Brain (organoid and tissue), 16 donors: ENCODE measurements at places on chromosomes 4 and X.

GRCh38 chr4:17265139-17265538, 246.8 kb downstream of the QDPR start:
- peak; percentile 54 for DNase-seq

- DNase-seq, result peak; percentile 68
Measured at GRCh38 chr4:155353923-155354540, 22.7 kb downstream of the MAP9 start.

- DNase-seq, result no peak
Measured at GRCh38 chr4:163666332-163666873, 171.9 kb downstream of the TMA16 start.

DNA sequence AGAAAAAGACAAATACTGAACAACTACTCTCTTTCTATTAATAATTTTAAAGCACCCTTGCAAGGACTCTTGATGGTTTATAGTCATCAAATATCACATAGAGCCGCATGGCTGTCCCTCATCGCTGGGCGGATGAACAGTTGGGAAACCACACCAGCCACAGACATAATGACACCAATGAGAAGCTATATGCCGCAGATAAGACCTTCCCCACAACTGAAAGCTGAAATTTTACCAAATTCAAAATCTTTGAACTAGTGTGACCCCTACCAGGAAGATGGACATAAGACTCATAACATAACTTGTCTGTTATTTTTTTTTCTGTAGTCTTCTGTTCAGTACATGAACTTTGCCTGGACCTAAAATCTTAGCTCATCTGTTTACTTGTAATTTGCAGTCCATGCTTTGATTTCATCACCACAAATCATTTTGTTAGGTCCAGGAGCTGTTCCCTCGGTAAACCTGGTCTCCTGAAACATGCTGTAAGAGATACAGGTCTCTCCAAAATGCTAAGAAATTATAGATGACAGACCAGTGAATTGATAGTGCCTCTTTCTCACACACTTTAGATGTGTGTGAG, 157.3 kb upstream of the RAPGEF2 start:
- DNase-seq, result no peak

DNA sequence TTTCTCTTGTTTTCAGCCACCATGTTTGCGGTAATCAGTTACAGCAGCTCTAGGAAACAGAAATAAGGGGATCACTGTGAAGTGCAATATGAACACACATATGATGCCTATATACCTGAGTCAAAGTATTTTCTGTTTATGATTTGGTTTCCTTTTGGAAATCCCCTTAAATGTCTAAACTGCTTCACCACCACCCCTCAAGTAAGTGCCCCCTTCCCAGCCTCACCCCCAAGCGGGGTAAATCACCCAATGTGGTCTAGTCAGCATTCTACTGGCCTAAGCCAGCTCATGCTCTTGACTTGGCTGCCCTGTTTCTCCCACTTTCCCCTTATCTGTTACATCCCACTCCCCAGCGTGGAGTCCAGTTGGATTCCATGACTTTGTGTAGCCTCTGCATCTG, 176.5 kb downstream of the QDPR start:
- no peak for DNase-seq

GRCh38 chr4:26402458-26402857, 81.6 kb downstream of the RBPJ start:
- no peak for DNase-seq

DNA sequence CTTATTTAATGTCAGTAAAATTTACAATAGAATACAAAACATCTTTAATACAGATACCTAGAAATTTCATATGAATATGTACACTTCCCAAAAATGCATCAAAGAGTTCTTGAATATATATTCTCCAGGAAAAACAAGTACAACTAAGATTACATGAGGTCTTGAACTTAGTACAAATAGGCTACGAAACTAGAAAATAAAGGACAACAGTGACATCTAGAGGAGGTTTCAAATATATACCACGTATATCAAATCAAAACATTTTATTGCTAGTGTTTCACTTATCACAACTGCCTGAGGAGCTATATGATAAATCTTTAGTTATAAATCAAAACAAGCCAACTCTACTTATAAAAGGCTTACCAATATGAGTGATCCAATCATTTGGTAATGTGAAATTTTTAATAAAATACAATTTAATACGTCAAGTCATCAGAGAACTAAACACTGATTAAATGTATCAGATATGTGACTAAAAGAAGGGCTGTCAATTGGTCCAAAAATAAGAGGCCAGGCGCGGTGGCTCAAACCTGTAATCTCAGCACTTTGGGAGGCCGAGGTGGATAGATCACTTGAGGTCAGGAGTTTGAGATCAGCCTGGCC, 36.6 kb downstream of the ANAPC10 start:
- peak; percentile 78 for DNase-seq

GRCh38 chr4:115780268-115780667, 666.8 kb upstream of the NDST4 start:
- no peak for DNase-seq

- DNase-seq, result peak; percentile 68
Measured at GRCh38 chr4:76435528-76436319, 695 bp downstream of the SHROOM3 start.

DNA sequence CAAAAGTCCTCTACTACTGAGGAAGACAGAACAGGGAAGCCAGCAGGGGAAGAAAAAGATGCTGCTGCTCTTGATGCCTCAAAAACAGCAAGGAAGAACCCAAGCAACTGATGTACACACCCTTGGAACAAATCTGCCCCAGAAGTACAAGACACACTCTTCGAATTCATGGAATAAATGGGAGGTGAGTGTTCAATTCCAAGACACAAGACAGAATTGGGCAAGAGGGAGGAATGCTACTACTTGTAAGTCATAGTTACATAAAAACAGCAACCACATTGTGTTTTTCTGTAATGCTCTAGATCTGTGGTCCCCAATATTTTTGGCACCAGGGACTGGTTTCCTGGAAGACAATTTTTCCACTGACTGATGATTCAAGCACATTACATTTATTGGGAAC, 58.0 kb upstream of the H2AZ1 start:
- DNase-seq, result no peak

GRCh38 chr4:28354880-28355656, 1494.4 kb downstream of the STIM2 start:
- peak; percentile 28 for DNase-seq

- DNase-seq, result no peak
Measured at GRCh38 chrX:103949506-103949905, 12.9 kb upstream of the TMSB15B start.

DNA sequence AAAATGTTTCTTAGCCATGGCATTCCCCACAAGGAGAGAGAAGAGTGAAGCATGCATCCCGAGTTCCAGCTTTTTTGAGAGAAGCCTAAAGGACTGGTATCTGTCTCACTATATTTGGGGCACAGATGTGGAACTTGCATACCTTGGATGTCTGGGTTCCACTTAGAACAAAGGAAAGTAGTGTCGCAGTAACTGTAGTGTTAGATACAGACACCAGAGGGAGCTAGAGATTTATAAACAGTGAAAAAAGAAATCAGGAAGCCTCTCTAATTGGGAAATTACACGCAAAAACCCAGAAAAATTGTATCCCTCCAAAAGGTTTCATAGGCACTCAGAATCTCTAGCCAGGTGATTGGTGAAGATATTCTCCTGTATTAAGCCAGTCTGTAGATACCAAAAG, 34.4 kb downstream of the AGTR2 start:
- peak; percentile 60 for DNase-seq

DNA sequence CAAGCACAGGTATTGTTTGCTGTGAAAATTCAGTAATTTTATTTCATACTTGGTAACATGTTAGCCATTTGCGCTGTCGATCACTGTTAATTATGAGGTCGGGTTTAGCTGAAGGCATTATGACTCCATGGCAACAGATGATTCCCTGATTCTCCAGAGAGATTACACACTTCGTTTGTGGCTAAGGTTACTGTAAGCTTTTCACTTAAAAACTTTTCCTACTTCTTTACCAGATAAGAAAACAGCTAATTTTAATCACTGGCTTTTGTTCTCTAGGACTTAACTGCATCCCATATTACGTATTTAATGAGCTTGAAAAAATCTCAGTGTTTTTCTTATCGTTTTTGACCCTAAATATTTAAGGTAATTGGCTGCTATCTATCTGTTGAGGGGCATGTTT, 2.1 kb downstream of the GSTCD start:
- DNase-seq, result peak; percentile 11

DNA sequence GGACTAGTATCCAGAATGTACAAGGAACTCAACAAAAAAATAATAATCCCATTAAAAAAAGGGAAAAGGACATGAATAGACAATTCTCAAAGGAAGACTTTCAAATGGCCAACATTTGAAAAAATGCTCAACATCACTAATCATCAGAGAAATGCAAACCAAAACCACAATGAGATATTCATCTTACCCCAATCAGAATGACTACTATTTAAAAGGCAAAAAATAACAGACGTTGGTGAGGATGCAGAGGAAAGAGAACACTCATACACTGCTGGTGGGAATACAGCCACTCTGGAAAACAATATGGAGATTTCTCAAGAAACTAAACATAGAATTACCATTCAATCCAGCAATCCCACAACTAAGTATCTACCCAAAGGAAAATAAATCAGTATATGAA, 133.1 kb downstream of the KDR start:
- DNase-seq, result no peak

GRCh38 chr4:7661846-7662506, 227.2 kb upstream of the PSAPL1 start:
- no peak for DNase-seq

DNA sequence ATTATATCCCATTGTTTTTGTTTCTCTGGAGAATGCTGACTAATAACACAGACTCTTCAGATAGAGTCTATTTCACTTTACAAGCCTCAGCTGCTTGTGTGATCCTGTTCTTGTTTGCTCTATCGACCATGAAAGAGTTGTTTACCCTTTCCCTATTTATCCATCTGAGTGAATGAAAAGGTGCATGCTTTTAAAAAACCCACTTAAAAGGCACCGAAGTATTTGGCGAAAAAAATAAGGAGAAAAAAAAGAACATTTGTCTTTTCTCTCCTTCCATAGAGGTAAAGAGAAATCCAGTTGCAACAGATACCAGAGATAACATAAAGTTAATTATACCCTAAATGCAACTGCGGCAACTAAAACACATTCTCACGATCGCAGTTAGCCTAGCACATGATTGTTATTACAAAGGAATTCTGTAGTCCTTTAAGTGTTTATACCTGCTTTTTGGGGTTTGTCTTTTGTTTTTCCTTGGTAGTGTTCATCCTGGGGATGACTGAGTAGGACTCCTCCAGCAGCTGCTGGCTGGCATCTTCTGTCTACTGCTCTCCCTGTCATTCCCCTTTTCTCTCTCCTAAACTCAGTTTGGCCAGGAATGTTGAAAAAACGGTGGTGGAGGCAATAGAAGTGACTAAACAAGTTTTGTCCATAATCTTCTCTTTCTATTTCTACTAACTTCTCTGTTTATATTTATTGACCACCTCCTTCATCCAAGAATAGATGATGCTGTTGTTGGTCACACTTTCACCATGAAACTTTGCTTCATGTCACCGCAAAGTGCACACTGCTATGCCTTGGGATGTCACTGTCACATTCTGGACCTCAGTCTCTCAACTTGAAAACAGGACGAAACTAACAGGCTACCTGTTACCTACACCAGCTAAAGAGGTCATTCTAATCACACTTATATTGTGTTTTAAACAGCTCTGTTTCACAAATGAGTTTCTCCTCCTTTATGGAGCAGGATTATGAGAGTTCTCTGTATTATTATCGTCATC, 41.9 kb upstream of the FRAS1 start:
- DNase-seq, result no peak

DNA sequence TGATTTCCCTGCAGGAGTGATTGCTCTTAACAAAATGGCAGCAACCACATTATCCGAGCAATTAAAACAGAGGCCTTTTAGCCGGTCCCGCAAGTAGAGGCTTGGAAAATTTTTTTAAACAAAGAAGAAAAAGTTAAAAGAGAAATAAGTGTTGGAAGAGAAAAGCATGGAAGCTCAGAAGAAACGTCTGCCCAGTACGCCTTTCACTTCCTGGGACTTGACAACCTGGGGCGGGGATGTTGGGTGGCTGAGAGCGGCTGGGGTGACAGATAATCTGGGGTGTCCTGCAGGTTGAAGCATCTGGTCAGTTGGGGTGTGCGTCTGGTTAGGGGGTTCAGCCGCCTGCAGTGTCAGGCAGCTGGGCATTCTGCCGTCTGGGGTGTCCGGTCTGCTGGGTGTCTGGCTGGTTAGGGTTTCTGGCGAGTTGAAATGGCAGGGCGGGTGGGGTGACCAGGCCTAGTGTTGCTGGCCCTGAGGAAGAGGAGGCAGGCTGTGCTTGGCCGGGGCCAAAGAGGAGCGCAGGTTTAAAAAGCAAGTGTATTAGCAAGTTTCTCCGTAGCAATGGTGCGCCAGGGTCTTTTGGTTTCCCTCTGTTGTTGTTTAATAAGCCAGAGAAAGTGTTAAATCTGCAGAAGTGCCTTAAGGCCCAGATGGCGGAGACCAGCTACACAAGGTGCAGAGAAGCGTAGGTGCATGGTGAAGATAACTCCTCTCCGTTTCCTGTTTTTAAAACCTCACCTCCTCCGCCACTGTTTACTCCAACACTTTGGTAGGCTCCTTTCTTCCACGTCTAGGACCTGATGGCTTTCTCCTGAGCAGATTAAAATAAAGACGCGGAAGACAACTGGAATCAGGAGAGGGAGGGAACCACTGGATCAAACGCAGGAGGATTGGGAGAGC, 5.6 kb downstream of the HAND2 start:
- DNase-seq, result peak; percentile 44

DNA sequence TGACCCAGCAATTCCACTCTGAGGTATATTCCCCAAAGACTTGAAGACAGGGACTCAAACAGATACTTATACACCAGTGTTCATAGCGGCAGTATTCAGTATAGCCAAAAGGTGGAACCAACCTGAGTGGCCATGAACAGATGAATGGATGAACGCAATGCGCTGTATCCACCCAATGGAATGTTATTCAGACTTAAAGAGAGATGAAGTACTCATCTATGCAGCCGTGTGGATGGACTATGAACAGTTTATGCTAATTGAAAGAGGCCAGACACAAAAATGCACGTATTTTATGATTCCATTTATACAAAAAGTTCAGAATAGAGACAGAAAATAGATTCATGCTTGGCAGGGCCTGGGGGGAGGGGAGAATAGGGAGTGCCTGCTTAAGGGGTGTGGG, 26.3 kb downstream of the PRPS2 start:
- DNase-seq, result no peak

DNA sequence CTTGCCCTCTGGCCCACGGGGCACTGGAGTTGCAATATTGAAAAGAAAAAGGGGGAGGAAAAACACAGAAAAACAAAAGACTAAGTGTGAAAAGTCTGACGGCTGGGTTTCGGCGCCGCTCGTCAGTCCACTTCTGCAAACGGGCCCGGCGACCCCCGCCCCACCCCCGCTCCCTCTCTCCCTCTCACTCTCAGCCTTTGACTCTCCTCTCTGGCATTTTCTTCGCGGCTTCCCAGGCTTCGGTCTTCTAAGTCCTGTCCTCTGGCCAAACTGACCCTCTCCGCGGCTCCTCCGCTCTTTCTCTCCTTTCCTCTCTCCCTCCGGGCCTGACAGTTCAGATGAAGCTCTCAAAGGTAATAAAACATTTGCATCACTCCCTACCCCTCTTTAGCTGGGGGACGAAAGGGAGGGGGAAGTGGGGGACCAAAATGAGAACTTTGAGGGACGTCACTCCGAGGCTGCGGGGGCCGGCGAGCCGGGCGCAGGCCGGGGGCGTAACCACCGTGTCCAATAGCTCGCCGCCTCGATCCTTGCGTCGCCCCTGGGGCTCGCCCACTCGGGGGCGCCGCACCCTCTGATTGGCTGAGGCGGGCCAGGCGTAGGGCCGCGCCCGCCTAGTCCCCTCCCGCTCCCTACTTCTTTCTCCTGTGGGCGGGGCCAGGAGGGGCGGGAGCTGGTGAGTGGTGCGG, at the start of gene NKX6-1:
TSS of gene NKX6-1 (minus strand) at position 358 of the 689 bp plus-strand sequence. CDS start 1,064 bp downstream, outside the sequence.
- peak; percentile 65 for DNase-seq

- DNase-seq, result no peak
Measured at GRCh38 chr4:159414305-159414704, 311.4 kb downstream of the RAPGEF2 start.

- no peak for DNase-seq
Measured at GRCh38 chr4:7627251-7628250, 192.8 kb upstream of the PSAPL1 start.
